ENCODE measurements at places on chromosomes 16 and 17.

GRCh38 chr17:50468304-50469207 lies at the start of gene CHAD:
TSS of gene CHAD (minus strand) at chr17:50468880. CDS start at chr17:50468813, 67 bp downstream.
- no peak for DNase-seq

DNA sequence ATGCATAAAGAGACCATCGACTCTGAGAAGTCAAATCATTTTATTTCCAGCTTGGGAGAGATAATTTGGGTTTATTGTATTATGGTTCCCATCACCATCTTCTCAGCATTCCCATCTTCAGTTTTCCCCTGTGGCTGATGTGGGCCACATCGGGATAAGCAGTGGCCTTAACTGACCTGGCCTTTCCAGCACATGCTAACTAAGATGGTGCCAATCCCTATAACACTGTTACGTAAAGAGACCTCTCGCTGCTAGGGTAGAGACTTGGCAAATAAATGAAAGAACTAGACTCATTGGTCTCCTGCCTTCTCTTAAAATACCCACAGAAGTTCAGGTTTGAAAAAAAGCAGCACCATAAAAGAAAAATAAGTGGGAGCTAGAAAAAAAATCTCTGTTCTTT lies 49.4 kb downstream of the VPS35L start:
- DNase-seq: no peak

DNA sequence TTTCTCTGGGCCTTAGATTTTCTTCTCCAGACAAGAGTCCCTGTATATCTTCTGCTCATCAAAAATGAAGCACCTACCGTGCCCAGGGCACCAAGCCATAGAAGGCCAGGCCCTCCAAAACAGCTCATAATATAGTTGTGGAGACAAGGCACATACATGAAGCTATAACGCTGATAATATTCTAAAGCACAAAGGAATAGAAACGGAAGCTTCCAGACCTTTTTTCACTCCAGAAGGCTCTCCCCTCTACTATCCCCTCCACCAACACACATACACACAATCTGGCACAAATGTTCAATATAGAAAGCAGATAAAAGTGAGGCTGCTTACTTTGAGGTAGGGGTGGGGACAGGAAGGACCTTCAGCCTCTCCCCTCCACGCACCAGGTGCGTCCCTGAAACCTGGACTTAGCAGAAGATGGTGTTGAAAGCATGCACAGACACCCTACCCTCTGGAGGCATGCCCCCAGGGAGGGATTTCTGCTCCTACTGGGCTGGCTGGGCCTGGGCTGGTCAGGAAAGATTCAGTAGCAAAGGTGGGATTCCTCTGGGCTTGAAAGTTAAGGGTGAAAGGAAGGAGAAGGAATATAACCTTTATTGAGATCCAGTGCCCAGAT lies 14.1 kb upstream of the SUPT4H1 start:
- no peak for DNase-seq

DNA sequence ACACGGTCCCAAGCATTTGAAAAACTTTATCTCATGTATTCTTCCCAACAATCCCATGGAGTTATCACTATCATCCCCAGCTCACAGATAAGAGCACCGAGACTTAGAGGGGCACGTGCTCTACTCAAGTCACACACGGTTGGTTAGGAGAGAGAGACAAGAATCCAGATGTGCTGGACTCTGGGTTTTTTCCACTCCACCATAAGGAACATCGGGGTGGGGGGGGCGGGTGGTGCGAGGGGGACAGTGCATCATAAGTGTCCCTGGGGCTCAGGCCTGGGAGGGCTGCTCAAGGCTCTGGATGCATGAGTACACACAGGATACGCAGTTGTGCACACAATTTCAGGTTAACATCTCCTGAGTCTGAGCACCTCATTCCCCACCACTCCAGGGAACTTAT lies 7.4 kb downstream of the CDC42EP4 start:
- no peak for DNase-seq

DNA sequence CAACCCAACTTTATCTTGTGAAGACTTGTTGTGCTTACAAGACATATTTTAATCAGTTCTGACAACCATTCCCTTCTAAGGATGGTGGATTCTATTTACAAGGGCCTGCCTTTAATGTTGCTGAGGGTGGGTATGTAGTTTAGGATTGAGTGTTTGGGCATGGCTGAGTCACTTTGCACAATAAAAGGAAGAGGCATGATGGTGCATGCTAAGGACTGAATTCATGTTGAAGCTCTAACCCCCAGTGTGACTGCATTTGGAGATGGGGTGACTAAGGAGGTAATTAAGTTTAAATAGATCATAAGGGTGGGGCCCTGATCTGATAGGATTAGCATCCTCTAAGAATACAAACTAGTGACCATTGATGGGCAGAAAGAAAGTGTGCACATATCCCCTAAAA lies 196.1 kb upstream of the HS3ST3A1 start:
- no peak for DNase-seq

DNA sequence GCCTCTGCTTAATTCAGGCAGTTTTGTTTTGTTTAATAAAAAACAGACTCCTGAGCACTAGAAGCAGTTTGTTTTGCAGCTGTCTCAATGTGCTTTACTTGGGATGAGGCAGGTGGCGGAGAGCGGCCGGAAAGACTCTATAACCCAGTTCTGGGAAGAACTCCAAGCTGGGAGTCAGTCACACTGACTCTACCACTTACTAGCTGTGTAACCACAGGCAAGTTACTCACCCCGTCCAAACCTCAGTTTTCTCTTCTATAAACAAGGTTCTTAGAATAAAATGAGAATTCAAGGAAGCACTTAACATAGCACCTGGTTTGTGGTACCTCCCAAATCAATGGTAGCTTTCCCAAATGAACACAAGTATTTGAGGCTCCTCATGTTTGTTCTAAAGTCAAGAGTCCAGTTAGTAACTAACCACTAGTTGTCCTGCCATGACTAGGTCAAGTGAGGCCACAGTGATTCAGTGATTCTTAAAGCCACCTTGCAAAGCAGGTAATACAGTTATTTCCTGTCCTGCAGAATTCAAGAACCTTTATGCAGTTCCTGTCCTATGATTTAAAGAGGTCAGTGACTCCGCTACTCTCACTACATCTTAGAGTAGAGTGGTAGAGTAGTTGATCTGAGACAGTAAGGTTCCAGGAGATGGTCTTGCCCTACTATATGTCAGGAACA lies 2.7 kb downstream of the TXNDC17 start:
- no peak for DNase-seq

GRCh38 chr16:9680019-9680655 lies 502.1 kb downstream of the GRIN2A start:
- DNase-seq: no peak

DNA sequence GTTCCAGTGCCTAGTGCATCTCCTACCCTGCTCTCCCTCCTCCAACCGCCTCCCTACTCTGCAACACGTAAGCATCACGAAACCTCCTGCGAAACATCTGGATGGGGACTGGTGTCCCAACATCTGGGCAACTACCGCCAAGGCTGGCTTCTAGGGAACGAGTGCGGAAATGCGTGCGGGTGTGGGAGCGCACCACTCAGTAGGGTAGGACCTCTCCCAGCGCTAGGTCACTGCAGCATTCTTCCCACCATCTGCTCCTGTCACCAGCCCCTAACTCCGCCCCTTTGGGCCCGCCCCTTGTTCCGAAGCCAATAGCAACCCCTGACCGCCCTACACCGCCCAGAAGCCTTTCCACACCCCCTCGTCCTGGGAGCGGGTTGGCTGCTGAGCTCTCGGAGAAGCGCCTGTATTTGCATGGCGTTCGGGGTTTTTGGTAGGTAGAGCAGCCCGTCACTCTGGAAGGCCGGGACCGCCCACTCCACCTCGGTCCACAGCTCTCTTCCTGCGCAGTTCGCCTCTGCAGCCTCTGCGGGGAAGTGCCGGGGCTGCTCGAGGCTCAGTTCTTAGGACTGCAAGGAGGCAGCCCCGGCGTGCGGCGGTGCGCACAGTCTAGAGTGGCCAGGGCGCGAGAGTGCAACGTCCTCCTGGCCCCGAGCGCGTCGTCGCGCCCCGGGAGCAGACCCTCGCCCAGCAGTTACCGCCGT lies at the start of gene HS3ST3B1:
TSS of gene HS3ST3B1 (plus strand) at position 507 of the 704 bp plus-strand sequence. CDS start 438 bp downstream, outside the sequence.
- peak; percentile 63 for DNase-seq

DNA sequence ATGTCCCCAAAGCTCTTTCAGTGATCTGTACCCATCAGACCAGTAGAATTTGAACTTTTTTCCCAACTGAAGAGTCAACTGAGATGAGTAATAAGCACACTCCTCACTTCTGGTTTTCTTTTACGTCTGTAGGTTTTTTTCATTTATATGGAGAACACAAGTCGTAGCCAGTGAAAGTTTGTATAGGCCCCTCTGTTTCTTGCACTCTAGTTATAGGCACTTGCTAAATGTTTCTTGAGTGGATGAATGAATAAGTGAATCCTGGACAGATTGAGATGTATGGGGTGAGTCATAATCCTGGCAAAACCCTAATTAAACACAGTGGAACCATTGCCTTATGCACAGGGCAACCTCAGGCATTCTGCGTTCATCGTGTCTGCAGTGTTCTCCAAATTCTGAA lies 193.7 kb upstream of the TBX2 start:
- DNase-seq: no peak

DNA sequence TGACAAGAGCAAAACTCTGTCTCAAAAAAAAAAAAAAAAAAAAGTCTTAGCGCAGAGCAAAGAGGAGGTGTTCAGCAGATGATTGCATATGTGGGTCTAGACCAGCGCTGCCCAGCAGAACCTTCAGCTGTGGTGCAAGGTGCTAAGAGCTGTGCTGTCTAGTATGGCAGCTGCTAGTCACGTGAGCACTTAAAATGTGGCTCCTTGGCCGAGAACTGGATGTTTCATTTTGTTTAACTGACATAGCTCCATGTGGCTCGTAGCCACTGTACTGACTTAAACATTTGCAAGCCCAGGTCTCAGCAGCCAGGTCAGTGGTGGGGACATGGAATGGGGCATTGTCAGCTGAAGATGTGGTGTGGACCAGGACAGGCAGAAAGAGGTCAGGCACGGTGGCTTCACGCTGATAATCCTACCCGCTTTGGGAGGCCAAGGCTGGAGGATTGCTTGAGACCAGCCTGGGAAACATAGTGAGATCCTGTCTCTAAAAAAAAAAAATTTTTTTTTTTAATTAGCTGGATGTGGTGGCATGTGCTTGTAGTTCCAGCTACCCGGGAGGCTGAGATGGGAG lies 9.2 kb downstream of the C1QTNF1 start:
- no peak for DNase-seq

DNA sequence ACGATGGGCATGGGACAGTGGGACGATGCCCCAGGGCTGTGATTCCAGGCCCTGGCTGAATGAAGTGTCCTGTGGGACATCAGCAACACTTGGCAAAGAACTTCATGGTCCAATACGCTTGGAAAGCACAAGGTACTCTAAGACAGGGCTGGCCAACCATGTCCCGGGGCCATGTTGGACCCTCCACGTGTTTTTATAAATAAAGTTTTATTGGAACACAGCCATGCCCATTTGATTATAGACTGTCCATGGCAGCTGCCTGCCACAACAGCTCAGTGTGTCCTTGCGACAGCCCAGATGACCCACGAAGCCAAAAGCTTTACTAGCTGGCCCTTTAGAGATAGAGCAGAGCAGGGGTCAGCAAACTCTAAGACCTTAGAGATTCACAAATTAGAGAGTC lies 282.1 kb downstream of the C16orf95 start:
- DNase-seq: no peak

- no peak for DNase-seq
Measured at GRCh38 chr16:61926766-61927165, 109.5 kb downstream of the CDH8 start.

- DNase-seq: no peak
Measured at GRCh38 chr17:57269598-57270255, 13.4 kb downstream of the MSI2 start.

DNA sequence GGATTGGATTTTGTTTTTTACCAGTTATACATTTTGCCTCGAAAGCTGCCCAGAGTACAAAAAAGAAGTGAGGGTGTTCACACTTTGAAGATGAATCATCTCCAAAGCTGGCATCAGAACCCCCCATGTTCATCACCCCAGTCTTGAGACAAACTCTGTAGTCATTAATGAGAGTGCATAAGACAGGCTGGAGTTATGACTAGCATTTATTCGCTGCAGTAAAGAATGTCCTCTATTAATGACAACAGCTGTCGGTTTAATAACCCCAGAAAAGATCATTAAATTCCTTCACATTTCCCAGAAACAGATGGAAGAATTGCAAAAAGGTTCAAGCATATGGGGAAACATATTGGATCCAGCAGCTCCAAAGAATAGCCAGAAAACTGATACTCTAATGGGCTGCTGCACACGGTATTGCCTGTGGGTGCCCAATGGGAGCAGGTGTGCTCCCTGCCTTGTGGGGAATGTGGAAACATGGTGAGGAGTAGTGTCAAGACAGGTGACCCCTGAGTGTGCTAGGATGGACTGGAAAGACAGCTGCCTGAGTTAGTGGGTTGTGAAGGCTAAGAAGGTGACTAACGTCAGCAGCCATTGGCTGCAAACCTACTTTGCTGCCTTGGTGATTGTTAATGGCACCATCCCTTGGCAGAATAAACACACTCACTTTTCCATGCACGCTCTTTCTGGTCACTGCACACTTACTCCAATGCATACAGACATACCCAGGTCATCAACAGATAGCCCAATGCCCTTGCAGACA lies 81.9 kb downstream of the AIPL1 start:
- DNase-seq: peak; percentile 62

DNA sequence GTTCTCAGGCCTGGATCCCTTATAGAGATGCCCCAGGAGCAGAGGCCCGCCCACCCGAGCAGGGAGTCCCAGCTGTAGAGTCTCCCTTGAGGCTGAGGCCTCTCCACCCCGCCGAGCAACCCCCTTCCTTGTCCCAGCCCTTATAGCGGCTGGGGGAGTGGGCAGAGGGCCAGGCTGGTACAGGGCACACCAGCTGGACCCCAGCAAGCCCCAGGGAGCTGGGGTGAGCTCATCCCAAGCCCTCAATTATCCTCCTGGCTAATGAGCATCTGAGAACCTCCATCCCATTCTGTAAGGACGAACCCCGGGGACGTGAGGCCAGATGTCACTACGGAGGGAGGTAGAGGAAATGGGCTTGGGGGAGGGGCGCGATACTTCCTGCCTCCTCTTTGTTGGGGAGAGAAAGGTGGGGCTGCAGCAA lies 3.2 kb upstream of the SNN start:
- DNase-seq: peak; percentile 85

GRCh38 chr17:64081802-64082799 lies 47.8 kb downstream of the ERN1 start:
- DNase-seq: peak; percentile 96

GRCh38 chr17:43699438-43699756 lies 37.7 kb upstream of the MEOX1 start:
- no peak for DNase-seq

DNA sequence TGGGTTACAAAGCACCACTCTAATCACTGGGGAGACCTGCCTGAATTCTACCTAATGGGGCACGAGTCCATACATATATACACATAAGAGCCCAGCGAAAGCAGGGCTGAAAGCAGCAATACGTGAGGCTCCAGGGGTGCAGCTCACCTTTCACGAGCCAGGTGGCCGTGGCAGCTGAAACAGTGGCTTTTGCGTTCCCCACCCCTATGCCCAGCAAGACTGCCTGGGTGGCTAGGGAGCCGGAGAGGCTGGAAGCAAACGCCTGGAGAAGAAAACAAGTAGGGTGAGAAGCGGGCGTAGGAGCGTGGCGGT lies 618 bp downstream of the RUSF1 start:
- no peak for DNase-seq

- no peak for DNase-seq
Measured at GRCh38 chr17:43634591-43635125, 27.1 kb downstream of the MEOX1 start.

Data from NCI-H1694 treated with DMSO at 0.1 percent for 48 hours (cell line).